Cerebellar cortex (tissue), 1 donor: ENCODE measurements at places on chromosomes 7 and 10.
A peak's percentile ranks its signal among the peaks of the same experiment; 100 is the strongest.

DNA sequence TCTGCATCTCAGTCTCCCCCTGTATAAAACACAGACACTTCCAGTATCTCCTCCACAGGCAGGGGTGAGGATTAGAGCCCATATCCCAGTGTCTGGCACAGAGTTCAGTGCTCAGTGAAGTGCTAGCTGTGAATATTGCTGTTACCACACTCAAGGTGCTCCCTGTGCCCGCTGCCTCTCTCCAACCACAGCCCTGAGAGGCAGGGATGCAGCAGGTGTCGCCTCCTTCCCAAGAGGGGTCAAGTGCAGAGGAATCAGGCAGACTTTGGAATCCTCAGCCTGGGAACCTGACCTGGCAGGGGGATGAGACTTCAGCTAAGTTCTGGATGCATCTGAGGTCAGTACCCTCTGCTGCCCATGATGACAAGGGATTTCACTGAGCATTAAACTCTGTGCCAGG, 163.1 kb downstream of the GFRA1 start:
- no peak for DNase-seq

DNA sequence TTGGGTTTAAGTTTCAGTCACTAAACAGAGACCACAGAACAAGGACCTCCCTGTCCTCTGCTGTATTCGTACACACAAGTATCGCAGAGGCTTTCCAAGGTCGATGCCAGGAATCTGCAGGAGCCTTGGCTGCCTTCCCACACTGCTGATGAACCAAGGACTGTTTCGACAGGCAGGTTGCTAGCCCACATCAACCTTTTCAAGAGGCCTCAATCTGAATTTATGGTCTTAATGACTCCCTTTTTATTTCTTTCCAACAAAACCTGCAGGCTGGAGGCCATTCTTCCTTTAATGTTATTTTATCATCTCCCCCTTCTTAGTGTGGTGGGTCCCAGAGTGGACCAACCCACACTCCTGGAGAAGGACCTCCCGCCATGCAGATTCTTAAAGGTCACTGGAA, 45.6 kb downstream of the JCAD start:
- peak; percentile 24 for DNase-seq

GRCh38 chr7:34991938-34992840, 45.1 kb downstream of the DPY19L1 start:
- peak; percentile 47 for DNase-seq

GRCh38 chr10:112271982-112272381, 11.2 kb upstream of the TECTB start:
- DNase-seq = no peak

DNA sequence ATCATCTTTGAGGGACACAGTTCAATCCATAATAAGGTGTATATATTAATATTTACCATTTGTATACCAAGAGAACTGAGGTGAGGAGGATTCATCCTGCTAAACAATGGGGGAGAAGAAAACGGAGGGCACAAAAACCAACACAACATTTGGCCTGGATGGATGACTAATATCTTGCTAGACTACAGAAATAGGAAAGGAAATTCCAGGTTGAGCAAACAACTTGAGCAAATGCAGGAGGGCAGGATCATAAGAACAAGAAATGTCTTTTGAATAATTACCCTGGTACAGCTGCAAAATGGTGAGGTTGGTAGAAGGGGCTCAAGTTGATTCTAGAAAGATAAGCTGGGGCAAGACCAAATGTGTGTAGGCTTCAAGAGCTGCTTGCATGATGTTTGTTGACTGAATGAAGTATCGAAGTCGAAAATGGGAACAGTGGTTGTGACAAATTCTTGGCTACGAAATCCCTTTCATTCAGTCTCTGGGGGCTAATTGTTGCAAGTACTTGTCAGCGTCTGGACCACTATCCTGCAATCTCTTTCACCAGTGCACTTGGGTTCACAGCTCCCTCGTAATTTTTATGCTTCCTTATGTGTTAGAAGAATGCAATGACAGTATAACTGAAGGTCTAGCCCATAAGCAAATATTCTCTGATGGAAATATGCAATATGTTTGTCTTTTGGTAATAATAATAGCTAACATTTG, 176.2 kb downstream of the PTEN start:
- no peak for DNase-seq

- DNase-seq = no peak
Observed at GRCh38 chr7:31835471-31835870, 148.5 kb downstream of the PPP1R17 start.
